D341Med (cell line): ENCODE measurements at places on chromosomes 1 and 21.

DNA sequence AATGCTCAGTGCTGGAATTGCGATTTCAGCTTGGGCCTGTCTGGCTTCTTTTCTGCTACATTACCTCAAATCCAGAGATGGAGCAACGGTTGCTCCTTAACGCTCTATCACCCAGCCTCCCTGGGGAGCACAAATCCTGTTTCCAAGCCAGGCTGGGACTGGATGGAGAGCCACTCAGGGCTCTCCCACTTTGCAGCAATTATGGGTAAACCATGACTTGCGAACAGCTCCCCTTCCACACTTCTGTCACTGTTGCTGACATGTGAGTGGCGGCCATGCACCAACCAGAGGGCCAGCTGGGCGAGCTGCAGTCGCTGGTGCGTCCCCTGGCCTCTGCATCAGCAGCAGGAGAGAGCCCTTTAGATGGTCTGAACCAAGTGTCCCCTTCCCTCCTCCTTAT, 65.1 kb upstream of the RAB4A start:
- peak; percentile 70 for DNase-seq

DNA sequence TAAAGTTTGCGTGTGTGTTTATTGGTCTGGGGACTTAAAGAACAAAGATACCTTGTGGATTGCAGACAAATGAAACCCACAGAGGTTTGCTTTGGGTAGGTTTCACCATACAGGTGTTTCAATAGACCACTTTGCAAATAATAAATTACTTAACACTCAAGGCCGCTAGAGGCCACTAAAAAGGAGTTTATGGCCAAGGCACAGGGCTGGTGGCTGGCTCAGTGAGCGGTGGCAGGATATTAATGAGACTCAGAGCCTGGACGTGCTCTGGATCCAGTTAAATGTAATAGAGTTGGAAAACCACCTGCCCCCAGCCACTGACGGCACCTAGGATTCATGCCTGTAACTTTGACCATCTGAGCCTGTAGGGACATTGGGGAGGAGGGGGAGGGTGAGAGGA, 44.5 kb downstream of the LRRC38 start:
- peak; percentile 55 for DNase-seq

GRCh38 chr1:178492341-178492740, 4.4 kb downstream of the CLEC20A start:
- no peak for DNase-seq

DNA sequence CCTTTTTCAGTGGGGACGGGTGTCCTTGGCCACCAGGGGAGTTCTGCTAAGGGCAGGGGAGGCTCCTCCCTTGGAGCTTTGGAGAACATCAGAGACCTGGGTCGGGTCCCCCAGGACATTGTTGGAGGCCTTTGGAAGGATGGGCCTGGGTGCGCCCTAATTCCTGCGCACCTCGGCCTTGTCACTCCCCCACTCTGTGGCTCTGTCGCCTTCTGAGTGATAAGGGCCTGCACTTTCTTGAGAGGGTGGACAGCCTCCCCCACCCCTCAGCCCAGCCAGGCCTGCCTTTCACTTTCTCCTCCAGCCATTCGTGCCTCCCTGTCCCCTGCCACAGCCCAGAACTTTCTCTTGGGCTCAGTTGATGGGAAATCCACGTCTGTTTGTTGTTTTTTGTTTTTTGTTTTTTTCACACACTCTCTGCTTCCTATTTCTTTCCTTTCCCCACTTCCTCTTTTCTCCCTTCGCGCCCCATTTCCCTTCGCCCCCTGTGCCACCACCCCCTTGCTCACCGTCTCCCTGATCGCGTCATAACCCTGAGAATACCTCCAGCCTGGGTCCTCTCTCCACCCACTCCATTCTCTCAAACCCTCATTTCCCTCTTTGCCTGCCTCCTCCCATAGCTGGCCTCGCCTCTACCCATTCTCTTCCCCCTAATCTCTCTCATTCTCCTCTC, 85.6 kb downstream of the PAX7 start:
- no peak for DNase-seq

DNA sequence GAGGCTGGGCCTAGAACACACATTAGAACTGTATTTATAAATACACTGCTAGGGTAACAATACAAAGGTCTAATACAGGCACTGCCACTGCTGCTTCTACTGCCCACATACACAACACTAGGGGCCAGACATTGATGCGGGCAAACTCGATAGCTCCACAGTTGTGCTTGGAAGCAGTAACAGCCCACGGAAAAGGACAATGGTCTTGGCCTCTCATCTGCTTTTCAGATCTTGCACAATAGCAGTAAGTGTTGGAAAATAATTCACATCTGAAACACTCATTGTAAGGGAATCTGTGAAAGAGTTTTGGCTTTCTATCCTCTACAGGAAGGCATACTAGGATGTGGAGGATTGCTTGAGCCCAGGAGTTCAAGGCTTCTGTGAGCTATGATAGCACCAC, 6.9 kb upstream of the SPOCD1 start:
- no peak for DNase-seq

DNA sequence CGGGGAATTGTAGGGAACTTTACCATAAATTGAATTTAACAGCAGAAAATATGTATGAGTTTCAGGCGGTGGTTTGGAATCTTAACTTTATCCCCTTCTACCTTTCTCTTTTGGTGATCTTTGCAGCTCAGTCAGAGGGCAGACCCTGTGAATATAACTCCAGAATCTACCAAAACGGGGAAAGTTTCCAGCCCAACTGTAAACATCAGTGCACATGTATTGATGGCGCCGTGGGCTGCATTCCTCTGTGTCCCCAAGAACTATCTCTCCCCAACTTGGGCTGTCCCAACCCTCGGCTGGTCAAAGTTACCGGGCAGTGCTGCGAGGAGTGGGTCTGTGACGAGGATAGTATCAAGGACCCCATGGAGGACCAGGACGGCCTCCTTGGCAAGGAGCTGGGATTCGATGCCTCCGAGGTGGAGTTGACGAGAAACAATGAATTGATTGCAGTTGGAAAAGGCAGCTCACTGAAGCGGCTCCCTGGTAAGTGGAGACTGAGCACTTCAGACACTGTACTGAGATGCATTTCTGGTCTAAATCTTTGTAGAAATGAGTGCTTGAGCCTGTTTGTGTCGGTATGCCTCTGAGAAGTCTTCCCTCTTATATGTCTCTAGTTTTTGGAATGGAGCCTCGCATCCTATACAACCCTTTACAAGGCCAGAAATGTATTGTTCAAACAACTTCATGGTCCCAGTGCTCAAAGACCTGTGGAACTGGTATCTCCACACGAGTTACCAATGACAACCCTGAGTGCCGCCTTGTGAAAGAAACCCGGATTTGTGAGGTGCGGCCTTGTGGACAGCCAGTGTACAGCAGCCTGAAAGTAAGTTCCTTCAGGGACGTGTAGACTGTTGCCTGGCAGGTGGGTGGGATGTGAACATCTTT, 1.5 kb downstream of the CCN1 start:
- DNase-seq = peak; percentile 49

- DNase-seq = no peak
Measured at GRCh38 chr21:38858026-38858811, 52.5 kb downstream of the ETS2 start.

DNA sequence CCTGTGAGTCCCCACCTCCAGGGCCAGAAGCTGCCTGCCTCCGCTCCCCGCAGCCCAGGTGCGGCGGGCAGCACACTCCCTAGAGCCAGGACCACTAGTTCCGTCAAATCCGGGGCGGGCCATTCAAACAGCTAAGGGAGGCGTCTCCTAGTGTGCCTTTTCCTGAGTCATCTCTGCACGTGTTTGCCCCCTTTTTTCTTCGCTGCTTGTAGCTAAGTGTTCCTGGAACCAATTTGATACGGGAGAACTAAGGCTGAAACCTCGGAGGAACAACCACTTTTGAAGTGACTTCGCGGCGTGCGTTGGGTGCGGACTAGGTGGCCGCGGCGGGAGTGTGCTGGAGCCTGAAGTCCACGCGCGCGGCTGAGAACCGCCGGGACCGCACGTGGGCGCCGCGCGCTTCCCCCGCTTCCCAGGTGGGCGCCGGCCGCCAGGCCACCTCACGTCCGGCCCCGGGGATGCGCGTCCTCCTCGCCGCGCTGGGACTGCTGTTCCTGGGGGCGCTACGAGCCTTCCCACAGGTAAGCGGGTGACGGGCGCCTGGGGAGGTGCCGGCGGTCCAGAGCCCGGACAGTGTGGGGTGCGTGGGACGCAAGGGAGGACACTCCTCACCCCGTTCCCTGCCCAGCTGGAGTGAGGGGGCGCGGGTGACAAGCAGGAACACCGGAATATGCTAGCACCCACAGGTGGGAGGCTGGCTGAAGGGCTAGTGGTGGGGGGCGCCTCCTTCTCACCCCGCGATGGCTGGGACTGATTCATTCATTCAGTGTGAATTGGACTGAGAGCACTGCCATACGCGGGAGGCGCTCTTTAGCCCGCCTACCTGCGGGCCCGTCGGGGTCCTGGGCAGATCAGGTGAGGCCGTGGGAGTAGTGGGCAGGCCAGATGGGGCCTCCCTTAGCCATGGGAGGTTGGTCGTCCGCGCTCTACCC, at the start of gene TNFRSF8:
Gene TNFRSF8 (plus strand): TSS at position 163 of the 932 bp plus-strand sequence. CDS start 296 bp downstream, at position 459.
- no peak for DNase-seq

GRCh38 chr1:22828484-22829308, 118.1 kb downstream of the EPHB2 start:
- DNase-seq = no peak

GRCh38 chr1:24415910-24416665, 486 bp downstream of the NIPAL3 start:
- DNase-seq = peak; percentile 44
